ENCODE measurements at places on chromosomes 6 and 20.
A peak's percentile ranks its signal among the peaks of the same experiment; 100 is the strongest.

- no peak for DNase-seq
These were observed 1.7 kb upstream of the MYB start for GRCh38 chr6:135179372-135179771.

GRCh38 chr20:63461104-63461763, 11.2 kb downstream of the KCNQ2 start:
- peak; percentile 82 for DNase-seq

- no peak for DNase-seq
These were observed 48.0 kb upstream of the MAPK13 start for GRCh38 chr6:36082318-36082717.

GRCh38 chr20:35492352-35492751, 37.0 kb downstream of the CEP250 start:
- no peak for DNase-seq

DNA sequence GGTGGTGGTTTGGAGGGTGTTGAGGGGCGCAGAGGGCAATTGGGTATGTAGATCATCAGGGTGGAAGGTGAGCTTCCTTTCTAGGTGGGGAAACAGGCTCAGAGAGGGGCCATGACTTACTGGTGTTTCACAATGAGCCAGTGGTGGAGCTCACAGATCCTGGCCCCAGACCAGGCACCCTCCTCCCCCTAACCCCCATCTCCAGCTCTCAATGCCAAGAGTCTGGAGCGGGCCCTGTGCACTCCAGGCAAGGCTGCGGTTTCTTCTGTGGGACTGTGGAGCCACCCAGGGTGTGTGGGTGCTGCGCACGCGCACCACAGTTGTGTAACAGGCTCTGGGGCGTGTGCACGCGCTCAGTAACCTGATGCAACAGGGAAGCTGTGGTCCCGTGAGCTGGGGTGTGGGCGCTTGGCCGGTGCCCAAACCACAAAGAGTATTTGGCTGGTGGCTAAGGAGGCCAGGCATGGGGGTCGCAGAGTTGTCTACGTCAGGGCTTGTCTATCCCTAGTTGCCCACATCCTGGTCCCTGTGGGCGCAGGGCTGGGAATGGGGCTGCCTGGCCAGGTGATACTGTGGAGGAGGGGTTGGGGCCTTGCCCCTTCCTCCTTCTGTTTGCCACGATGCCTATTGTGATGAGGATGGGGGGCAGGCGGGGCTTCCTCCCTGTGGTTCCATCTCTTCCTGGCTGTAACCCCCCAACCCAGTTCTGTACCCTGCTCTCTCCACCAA, 37.5 kb upstream of the MRPS18A start:
- DNase-seq, result peak; percentile 93

DNA sequence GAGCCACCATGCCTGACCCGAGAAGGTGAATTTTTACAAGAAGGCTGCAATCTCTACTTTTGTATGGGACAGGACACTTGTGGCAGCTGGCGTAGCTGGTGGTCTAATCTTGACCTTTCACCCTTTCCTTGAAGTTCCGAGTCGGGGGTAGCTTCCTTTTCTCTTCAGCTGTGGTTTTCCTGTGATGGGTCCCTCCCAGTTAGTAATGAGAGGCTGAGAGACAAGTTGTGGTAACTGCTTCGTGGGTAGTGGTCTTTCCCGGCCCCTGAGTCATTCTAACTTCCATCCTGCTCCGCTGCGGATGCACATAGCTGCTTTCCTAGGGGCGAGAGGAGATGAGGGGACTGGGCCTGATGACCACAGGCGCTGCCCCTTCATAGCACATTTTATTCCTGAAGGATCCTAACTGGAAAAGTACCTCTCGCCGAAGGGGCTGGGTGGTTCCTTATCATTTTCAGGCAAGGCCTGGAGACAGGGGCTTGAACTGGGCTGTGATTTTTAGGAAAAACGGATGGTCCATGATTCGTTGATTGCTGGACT, 3.1 kb downstream of the SYNJ2 start:
- no peak for DNase-seq

DNA sequence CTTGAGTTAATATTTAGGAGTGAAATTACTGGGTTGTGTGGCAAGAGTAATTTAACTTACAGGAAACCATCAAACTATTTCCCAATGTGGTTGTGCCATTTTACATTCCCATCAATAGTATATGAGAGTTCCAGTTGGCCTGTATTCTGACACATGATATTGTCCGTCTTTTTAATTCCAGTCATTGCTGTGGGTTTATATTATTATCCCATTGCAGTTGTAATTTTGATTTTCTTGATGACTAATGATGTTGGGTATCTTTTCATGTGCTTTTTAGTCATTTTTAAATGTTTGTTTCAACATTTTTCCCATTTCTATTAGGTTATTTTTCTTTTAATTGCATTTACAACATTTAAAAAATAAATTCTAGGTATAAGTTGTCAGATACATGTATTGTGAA, 614.0 kb downstream of the UTRN start:
- DNase-seq, result no peak

DNA sequence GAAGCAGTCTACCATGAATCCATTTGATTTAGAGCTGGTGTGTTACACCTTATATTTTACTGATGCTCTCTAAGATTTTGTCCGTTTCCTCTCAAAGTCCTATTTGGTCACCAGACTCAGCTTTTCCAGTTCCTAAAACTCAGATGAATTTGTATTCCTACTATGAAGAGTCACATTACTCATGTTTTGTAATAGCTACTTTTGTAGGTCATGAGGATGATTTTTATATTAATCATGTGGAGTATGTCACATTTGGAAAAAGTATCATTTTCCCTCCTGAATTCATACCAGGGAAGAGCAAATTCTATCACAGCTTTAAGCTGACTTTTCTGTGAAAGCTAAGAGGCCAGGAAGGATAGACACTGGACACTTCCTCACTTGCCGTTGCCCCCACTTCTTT, 140.6 kb upstream of the SCGN start:
- DNase-seq, result no peak

DNA sequence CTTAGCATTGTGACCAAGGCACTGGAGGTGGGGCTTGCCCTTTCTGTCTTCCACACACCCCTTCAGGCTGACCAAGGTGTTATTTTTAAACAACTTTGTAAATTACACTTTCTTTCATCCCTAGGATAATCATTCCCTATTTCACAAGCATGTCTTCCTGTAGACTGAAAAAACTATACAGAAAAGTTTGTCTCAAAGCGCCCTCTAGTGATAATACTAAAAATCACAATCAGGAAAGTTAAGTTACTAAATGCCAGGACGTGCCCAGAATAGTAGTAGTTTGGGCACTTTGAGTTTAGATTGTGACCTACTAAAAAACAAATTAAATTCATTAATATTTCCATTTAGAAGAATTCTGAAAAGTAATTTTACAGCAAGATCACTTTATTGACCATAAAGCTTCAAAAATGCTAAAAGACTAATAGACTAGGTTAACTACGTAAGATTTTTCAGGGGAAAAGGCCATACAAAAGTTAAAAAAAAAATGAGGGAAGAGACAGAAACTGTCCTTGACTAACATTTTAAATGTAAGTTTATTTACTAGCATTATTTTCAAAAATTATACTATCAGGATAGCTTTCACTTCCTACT, 123.3 kb upstream of the DUSP22 start:
- peak; percentile 54 for DNase-seq

GRCh38 chr6:24763578-24763977, 11.2 kb upstream of the GMNN start:
- no peak for DNase-seq

- no peak for DNase-seq
These were observed 7.5 kb upstream of the RAET1E start for GRCh38 chr6:149905371-149905910.

DNA sequence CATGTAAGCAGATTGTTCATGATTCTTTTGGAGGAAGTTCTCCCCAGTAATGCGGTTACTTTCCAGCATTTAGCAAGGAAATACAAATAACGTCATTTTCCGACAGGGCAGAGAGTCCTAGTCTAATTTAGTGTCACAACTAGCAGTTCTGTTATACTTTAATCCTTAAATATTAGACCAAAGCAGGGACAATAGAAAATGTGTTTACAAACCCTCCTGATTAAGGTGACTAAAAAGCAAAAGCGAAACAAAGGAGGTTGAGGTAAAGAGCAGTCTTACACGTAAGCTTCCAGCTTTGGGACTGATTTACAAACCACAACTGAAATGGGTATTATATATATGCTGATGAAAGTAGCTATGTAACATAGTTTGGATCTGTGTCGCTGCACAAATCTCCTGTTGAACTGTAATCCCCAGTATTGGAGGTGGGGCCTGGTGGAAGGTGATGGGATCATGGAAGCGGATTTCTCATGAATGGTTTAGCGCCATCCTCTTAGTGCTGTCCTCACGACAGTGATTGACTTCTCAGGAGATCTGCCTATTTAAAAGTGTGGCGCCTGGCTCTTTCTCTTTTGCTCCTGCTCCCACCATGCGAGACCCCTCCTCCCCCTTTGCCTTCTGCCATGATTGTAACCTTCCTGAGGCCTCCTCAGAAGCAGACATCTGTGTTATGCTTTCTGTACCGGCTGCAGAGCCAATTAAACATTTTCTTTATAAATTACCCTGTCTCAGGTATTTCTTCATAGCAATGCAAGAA, 81.9 kb downstream of the PLCB1 start:
- no peak for DNase-seq

DNA sequence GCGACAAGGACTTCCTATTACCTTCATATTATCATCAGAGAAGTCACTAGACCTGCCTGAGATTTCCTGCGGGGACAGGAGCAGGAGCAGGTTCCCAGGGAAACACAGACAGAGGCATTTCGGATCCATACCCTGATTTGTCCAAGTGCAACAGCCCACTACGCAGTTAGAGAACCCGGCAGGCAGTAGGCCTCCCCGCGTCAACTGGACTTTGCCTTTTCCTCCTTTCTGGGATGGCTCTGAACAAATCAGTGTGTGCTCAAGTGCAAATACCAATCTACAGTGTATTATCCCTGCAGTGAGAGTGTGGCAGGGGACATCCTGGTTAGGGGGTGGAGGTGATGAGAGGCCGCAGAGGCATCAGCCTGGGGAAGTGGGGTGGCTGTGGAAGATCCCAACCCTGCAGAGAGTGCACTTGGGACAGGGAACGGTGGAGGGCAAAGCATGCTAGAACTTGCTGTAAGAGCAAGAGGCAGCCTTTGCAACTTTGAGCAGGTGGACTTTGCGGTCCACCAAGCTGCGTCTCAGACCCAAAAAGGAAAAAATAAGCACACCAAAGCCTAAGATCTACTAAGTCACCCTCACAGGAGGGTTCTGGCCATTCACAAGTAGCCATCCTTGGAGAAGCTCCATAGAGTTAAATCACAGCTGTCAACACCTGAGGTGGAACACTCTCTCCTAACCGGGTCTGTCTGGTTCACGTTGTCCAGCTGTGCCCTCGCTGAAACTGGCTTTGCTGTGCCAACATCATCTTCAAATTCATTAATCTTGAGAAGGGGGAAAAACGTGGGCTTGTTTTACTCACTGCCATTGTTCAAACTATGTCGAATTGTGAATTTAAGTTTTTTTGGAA, 159.1 kb downstream of the ZDHHC14 start:
- DNase-seq, result no peak

- DNase-seq, result no peak
These were observed 18.0 kb upstream of the ZFAND3 start for GRCh38 chr6:37801605-37801940.

DNA sequence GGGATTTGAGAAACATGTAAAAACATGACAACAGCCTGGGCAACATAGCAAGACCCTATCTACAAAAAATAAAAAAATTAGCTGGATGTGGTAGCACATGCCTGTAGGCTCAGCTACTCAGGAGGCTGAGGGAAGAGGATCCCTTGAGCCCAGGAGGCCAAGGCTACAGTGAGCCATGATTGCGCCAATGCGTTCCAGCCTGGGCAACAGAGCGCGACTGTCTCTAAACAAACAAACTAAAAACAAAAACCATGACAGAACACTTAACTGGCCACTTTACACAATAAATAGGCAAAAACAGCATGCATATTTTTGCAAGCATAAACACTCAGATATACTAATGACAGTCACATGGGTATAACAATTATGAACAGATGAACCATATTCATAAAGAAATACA, 60.0 kb downstream of the SYTL3 start:
- no peak for DNase-seq

- DNase-seq, result peak; percentile 3
These were observed 58.5 kb upstream of the CEP85L start for GRCh38 chr6:118709859-118710350.

DNA sequence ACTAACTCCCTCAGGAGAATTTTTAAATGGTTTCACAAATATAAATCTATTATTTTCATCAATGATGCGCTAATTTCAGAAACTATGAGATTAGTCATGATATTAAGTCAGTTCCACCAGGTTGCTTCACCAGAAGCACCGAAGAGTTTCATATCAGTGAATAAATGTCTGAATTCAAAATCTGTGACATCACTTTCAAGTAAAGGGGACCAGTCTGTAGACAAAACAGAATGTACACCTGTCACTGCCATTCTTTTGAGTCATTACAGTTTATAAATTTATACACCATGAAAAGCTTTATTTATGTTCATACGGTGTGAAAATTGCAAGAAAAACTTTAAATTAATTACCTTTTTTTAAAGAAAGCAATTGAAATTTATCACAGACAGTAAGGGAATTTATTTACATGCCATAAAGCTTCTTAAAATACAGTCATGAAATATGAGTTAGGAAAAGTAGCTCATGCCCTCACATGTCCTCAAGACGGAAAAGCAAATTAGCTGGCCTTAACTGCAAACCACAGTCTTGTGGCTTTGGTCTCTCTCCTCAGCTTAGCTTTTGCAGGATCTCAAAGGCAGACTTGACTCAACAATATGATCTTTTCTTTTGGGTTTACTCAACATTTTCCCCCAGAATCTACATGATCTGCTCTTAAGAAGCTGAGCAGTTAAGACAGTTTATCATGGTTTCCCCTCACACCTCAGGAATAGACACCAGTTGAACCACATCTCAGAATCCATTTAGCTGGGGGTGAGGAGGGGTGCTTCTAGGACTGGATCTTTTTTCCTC, 177.7 kb upstream of the MCHR2 start:
- DNase-seq, result no peak

DNA sequence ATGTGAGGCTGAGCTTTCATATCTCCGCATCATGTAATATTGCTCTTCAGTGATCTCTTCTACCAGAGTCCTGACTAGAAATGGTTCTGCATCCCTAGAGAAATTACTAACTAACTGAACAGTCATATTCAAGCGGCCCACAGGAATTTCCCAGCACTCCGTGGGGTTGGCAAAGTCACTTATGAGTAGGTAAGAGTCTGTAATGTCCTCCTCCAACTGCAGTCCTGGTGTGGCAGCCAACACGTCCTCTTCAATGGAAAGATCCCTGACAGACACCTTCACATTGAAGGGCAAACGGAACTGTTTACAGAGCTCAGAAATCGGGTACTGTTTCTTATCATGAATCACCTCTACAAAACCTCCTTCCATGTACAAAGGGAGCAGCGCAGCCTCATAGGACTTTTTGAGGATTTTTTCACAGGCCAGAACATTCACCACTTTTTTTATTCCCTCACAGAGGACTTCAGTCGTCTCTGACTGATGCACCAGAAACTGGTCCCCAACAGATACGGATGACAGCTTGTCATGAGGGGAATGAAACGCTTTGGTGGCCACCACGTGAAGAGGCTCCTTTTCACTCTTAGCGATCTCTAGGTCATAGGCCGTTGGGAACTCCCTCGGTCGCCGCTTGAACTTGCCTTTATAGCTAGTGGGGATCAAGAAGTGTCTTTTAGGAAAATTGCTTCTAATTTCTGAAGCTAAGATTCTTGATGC, 87.7 kb downstream of the THEMIS start:
- no peak for DNase-seq

All from RWPE1 (cell line).